Stimulated activated CD4-positive, alpha-beta T cell treated with anti-CD3 and anti-CD28 coated beads, Interleukin-12 subunit alpha, Interleukin-12 subunit beta, amount 100 ng/mL, for 24 hours (primary cell): ENCODE measurements at places on chromosomes 6 and 20.

DNA sequence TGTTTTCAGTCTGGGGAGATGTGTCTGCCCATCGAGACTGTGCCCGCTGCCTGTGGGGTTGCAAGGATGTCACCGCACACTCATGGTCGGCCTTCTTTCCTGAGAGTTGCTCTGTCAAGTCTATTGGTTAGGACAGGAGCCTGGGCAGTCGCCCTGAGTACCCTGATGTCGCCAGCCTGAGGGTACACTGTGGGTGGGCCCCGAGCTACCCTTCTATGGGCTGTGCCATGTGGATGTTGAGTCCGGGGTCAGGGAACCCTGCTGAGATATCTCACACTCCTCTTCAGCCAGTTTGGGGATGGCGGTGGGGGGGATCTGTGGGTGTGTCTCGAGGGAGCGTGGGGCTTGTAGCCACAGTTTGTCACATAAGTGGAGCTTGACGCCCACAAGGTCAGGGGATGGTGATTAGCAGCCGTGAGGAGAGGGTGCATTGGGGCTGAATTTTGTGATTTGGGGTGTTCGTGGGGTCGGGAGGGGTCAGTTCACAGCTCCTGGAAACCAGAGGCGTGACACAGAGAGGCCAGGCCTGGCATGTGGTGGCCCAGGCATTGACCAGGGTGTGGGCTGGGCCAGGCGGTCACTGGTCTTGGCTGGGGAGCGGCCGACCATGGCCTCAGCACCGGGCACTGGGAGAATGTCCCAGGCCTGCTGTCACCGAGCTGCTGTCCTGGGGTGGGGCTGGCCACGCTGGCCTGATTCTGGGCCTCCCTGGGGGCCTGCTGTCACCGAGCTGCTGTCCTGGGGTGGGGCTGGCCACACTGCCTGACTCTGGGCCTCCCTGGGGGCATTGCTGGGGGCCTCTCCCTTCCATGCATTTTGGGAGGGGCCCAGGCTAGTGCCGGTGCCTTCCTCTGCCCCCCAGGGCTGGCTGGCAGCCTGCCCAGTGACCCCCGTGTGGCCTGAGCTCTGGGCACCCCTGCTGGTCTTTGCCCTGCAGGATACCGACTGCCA is 1.6 kb upstream of the NPBWR2 start:
- DNase-seq, result no peak

GRCh38 chr20:24836041-24836533 is 113.0 kb upstream of the CST7 start:
- DNase-seq, result no peak

DNA sequence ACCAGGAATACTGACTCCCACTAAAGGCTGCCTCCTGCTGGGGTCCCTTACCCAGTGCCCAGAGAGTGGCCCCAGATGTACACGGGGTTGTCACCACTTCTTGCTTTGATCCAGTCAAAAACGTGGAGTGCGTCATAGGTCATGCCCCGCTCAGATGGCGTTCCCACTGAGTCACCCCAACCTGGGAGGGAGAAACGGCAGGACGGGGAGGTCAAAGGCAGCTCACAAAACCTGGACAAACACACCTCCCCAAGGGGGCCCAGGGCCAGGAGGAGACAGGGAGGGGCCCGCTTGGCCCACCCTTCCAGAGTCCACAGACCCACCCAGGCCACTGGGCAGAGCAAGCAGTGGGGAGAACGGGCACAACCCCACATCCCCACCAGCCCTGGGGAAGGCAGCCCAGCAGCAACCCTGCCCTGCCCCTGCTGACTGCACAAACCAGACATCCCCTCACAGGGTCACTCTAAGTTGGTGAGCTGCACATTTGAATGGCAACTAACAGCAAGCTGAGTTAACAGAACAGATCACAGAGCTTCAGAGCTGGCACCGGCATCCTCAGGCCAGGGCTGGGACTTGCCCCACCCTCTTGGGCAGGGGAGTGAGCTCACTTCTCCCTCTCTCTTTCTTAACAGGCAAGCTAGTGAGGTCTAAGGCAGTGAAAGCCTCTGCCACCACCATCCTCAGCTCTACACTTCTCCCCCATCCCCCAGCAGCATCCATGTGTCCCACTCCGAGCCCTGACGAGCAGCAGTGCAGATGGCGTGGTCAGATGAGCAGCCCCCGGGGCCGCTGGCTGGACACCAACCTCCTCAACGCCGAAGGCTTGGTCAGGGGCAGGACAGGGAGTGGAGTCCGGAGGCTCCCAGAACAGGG is 61.7 kb downstream of the PYGB start:
- DNase-seq, result no peak

- no peak for DNase-seq
These were observed 118.8 kb upstream of the FRMD1 start for GRCh38 chr6:168197636-168198301.
